ENCODE measurements at places on chromosomes 5 and 9.

GRCh38 chr5:173065155-173065554, 9.0 kb downstream of the CREBRF start:
- no peak for DNase-seq

DNA sequence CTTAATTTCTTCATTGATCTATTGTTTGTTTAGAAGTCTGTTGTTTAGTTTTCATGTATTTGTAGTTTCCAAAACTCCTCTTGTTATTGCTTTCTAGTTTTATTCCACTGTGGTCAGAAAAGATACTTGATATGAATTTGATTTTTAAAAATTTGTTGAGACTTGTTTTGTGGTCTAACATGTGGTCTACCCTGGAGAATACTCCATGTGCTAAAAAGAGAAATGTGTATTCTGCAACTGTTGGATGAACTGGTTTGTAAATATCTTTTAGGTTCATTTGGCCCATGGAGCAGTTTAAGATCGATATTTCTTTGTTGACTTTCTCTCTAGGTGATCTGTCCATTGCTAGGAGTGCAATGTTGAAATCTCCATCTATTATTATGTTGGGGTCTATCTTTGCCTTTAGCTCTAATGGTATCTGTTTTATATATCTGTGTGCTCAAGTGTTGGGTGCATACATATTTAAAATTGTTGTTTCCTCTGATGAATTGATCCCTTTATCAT, 150.6 kb upstream of the ATP10B start:
- no peak for DNase-seq

GRCh38 chr9:120630333-120630732, 50.4 kb upstream of the CDK5RAP2 start:
- no peak for DNase-seq

DNA sequence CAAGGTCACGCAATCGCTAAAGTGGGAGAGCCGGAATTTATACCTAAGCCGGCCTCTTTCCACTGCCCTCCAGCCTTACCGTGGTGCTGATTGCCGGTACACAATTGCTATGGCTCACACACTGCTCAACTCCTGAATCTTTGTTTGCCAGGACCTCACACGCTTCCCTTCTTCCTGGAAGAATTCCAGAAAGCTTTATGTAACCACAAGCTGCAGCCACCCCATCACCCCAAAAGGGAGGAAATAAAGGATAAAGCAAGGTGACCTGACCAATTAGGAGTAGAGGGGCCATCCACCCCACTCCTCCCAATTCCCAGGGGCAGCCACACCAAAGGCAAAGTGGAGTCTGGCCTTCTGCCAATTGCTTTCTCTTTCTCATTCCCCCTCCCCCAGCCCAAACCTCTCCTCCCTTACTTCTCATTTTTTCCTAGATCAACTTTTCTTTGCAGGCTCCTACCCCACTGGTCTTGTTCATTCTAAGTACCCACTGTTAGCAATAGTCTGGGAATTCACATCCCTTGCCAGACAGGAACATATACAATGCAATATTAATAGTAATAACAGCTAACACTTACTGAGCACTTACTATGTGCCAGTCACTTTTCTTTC, 18.0 kb upstream of the CDC23 start:
- DNase-seq, result no peak

DNA sequence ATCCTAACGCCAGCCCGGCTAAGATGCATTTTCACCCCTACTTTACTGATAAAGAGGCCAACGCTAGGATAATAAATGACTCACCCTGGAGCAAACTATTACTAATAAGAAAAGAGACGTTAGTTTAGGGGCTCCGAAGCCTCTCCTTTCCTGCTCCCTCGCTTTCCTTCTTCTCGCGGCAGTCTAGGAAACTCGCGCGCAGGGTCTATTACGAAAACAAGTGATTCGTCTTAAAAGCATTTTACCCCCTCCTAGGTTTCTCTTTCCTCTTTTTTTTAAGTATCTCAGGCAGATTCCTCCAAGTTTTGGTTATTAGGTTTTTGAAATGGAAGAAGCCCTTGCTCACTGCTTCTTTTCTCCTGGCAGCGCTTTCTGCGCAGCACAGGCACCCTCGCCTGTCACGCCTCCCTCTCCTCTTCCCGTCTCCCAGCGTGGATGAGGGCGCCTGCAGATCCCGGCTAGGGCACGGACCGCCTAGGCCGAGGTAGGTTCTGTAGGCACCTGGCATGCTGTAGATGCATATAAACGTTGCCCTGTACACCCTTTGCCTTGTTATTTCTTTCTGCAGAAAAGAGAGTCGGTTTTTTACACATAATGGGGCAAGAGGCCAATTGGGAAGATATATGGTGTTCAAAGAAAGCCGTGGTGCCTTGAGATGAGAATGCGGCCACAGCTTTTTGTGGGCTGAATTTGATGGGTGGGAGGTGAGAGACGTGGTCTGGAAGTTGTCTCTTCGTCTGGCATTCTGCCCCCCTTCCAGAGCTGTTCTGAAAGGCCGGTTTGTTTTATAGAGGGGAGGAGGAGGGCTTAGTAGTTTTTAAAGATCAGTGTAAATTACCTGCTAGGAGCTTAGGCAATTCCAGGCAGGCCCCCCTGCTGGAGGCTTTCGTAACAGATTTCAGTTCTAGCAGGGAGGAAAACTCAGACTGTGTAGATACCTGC, 983 bp downstream of the GCNT1 start:
- DNase-seq, result no peak

DNA sequence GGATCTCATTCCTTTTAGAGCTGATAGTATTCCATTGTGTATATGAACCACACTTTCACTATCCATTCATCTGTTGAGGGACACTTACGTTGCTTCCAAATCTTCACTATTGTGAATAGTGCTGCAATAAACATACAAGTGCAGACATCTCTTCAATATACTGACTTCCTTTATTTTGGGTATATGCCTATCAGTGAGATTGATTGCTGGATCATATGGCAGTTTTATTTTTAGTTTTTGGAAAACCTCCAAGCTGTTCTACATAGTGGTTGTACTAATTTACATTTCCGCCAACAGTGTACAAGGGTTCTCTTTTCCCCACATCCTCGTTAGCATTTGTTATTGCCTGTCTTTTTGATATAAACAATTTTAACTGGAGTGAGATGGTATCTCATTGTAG, 33.8 kb upstream of the LECT2 start:
- DNase-seq, result no peak

DNA sequence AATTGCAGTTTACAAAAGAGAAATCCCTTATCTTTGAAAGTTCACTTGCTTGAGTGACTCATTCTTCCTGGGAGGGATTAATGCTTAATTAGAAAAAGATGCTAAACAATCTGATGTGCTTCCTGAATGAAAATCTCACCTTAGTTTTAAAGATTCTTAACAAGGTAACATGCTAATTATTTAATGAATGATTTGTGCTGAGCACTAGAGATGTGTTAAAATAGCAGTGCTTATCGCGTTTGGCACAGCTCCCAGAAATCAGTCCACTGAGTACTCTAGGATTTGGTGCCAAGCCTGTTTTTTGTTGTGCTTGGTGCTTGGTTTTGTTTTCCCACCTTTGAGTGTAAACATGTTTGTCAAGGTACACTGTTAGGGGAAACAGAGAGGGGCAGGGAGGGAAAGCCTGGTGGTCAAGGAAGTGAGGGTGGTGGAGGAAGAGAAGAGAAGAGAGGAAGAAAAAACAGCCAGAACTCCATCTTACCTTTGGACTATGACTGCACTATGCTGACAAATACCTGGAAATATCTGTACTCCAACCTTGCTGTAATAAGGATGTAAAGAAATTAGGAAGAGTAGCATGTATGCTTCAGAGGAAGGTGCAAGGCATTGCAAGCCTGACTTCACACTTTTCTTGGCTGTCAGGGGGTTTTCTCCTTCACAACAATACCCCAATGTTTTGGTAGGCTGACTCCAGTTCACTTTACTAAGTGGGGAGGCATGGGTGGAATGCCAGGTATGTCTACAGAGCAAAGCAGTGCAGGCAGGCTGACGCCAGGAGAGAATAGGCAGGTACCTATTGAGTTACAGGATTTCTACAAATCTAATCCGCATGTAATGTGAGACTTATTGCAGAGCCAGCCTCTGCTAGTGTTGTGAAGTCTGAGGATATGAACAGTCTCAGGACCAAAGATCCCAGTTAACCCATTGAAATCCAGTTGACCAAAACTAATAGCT, 157.2 kb upstream of the ISL1 start:
- no peak for DNase-seq

GRCh38 chr9:14608540-14608939, 84.7 kb downstream of the ZDHHC21 start:
- DNase-seq, result no peak

DNA sequence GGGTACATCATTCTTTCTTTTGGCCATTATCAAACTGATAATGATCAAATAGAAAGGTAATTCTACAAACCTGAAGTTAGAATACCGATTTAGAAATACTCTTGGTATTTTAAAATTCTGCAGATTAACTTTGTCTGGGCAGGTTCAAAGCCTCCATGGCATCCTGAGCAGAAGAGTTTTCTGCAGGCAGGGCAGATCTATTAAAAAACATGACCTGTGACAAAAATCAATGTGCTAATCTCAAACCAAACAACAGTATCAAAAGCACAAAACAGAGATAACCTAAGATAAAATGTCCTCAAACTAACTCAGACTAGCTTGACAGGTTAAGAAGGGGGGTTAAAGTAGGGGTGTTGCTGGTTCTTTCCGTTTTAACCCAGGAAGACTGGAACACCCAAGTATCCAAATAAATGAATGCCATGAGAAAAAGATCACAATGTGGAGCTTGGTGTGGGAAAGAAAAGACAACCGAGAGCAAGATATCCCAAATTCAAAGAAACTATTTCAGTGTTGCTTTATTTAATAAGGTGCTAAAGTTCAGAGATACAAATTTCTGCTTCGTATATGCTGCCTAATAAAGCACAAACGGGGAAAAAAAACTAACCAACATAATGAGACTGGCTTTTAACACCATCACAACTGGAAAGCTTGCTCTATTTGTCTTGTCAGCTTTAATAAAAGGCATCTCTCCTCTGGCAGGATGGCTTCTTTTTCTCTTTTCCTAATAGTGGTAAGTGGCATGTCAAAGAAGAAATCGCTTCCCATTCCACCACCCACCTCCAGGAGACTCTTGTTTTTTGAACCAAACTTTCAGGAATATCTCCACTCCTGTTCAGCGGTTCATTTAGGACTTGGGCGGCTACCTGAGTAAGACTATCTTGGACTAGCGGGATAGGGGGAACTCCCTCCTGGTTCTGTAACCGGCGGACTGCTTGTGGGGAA, 2.3 kb downstream of the EFNA5 start:
- no peak for DNase-seq

GRCh38 chr9:98006127-98006796, 23.1 kb downstream of the ANP32B start:
- no peak for DNase-seq

GRCh38 chr5:92969191-92969780, 611.7 kb downstream of the NR2F1-AS1 start:
- DNase-seq, result no peak

- no peak for DNase-seq
Measured at GRCh38 chr5:111129938-111130337, 37.8 kb downstream of the WDR36 start.

- DNase-seq, result no peak
Measured at GRCh38 chr9:137234055-137234697, 3.5 kb downstream of the SLC34A3 start.

GRCh38 chr5:139723986-139724587, 71.5 kb upstream of the PSD2 start:
- DNase-seq, result no peak

DNA sequence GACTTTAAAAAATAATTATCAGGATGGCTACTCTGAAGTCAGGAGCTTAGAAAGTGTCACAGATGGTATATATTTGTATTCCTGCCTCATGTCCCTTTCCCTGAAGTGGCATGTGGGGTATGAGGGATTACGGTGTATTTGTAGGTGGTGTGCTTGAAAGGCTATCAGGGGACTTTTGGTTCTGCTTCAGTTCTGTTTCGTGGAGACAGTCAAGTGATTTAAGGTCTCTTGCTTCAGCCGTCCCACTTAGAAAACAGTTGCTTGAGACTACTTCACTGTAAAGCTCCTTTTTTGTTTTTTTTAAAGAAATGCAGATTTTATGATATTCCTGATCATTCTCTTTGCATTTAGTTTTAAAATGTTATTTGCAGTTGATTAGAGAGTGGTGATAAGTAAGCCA, 18.3 kb downstream of the PARP8 start:
- no peak for DNase-seq

- DNase-seq, result no peak
Measured at GRCh38 chr9:114153761-114154599, 1.4 kb upstream of the COL27A1 start.

DNA sequence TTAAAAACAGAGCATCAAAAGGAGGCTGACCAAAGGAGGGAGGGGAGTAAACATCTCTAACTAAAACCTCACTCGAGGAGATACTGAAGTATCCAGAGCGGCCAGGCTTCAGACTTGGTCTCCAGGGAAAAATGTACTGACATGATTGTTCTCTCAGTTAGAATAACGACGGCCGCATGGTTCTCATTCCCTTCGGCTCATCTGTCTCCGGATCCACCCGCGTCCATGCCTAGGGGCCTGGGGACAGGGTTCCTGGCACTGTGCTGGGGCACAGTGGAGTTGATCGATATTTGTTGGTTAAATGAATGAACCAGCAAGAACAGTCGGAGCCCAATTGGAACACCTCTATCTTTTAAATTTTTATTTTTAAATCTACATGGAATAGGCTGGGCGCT, 167.1 kb upstream of the PHYKPL start:
- no peak for DNase-seq

DNA sequence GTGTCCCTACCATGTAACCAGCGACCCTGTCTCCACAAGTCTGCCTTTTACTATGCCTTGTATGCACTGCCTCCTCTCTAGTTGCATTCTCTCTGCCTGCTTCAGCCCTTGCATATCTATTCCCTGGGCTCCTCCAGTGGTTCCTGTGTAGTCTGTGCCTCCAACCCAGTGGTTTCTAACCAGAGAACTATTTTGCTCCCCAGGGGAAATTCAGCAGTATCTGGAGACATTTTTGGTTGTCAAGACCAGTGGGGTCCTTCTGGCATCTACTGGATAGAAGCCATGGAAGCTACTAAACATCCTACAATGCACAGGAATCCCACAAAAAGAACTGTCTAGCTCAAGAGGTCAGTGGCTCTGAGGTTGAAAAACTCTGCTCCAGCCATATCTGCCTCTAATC, 224.1 kb upstream of the RASEF start:
- no peak for DNase-seq

- DNase-seq, result no peak
Measured at GRCh38 chr9:89352451-89352850, 34.2 kb downstream of the SECISBP2 start.

DNA sequence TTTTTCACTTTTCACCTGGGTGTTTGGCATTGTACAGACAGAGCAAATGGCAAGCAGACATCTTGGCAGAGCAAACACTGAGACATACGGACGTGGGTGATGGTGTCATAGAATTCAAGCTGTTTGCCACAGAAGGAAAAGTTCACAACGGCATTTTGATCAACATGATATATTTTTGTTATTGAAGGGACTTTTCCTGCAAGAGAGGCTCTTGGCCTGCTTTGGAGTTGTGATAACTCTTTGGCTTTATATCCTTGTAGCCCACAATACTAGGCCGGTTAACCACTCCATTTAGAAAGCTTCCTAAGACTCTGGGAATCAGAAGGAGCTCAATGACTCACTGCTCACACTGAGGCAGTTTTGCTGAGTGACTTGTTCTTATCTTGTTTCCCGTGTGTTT, 1038.3 kb downstream of the TLE1 start:
- DNase-seq, result no peak

- no peak for DNase-seq
Measured at GRCh38 chr5:139975306-139975705, 67.8 kb downstream of the NRG2 start.
